ENCODE measurements at places on chromosomes 1 and 21.

DNA sequence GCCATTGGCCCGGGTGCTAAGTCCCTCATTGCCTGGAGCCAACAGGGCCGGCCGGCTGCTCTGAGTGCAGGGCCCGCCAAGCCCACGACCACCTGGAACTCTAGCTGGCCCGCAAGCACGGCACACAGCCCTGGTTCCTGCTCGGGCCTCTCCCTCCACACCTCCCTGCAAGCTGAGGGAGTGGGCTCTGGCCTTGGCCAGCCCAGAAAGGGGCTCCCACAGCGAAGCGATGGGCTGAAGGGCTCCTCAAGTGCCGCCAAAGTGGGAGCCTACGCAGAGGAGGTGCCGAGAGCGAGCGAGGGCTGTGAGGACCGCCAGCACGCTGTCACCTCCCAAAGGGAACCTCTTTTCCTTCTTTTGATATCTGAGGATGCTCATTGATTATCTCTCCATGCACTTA lies 283.4 kb downstream of the PRDM2 start:
- DNase-seq = no peak

GRCh38 chr1:236207121-236207520 lies 64.8 kb downstream of the GPR137B start:
- DNase-seq = no peak

DNA sequence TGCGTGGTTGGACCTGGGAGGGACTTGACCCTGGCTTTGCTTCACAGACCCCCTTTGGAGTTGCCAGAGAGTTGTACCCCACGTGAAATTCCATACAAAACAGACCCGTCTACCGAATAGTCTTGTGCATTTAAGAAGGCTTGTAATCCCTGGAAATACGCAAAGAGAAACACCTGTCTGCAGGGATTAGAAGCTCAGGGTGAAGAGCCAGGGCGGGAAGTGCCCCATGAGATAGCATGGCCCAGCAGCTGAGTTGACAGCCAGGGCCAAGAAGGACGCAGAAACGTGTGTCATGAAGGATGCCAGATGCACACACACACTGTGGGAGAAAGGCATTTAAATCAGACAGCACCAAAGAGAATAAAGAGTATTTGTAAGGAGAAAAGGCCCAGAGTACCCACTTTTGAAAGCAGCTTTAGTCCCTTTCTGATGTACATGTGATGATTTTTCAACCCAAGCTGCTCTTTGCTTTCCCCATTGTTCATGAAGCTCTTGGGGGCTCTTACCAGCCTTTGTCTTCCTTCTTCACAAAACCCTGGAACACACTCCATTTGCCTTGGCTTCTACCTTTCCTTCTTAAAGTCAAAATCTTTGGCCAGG lies 46.6 kb downstream of the PCP4 start:
- DNase-seq = no peak

DNA sequence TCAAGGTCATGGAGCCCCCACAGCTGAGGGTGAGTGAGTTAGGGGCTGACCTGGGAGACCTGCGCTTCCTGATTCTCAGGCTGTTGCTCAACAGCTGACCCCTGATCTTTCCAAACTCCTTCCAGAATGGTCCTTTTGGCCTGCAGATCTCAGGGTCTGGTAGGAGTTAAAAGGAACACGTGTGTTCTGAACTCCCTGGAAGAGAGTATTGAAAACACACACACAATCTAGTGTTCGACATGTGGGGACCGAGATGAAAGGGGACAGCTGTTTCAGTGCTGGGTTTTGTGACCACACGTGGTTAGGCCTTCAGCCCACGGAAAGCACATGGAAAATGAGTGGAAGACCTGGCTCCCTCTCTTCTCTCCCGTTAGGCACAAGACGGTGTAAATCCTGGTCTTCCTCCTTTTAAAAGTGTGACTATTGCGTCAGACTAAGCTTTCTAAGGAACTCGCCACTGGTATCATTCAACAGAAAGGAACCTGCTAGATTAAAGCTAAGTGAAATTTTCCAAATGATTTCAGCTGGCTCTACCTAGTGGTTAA lies 49.6 kb downstream of the RUNX1 start:
- DNase-seq = peak; percentile 58

- no peak for DNase-seq
Observed at GRCh38 chr1:233478611-233479010, 135.3 kb upstream of the KCNK1 start.

DNA sequence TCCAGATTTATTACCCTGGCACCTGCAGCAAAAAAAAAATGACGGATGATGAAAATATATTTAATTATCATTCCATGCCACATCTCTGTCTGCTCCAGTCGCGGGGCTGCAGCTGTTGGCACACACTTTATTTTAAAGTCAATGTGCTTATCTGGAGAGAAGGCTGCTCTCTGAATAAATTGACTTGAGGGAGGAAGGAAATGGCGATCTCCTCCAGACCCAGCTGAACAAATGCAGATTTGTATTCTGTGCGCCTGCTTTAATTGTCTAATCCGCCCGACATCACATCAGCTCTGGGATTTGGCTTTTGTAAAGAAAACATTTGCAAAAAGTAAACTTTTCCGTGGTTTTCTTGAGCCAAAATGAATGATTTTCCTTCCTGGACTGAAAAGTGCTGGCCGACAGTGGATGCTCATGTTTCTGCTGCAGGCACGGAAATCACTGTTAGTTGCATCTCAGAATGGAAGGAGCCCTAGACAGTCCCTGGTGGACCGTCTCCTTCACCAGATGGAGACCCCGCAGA lies 150.2 kb downstream of the CAMTA1 start:
- DNase-seq = no peak

DNA sequence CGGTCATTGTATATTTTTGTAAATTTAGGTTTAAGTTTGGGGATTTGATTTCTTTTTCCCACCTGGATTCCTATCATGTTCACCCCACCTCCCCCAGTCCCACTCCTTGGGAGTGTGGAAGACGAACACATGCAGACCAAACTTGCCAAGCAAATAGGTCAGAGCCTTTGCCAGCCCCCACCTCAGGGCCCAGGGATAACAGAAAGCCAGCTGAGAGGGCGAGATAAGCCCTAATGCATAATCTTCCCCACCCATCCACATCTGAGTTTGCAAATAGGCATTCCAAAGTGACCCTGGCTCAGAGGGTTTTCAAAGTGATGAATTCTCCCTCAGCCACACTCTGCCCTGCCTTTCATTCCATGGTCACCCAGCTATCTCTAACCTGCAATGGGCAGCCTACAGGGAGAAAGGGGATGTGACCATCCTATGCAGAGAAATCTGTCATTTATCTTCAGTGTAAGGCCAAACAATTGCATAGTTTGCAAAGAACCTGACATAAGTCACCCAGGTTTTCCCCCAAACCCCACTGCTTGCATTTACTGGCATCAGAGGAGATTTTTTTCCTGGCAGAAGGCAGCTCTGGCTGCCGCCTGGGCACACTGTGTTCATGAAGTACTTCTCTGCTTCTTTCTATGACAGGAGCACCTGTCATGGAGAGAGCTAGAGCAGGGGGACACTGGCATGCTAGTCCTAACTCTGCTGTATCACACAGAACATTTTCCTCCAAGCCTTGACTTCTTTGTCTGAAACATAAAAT lies 69.0 kb upstream of the NFIA start:
- no peak for DNase-seq

DNA sequence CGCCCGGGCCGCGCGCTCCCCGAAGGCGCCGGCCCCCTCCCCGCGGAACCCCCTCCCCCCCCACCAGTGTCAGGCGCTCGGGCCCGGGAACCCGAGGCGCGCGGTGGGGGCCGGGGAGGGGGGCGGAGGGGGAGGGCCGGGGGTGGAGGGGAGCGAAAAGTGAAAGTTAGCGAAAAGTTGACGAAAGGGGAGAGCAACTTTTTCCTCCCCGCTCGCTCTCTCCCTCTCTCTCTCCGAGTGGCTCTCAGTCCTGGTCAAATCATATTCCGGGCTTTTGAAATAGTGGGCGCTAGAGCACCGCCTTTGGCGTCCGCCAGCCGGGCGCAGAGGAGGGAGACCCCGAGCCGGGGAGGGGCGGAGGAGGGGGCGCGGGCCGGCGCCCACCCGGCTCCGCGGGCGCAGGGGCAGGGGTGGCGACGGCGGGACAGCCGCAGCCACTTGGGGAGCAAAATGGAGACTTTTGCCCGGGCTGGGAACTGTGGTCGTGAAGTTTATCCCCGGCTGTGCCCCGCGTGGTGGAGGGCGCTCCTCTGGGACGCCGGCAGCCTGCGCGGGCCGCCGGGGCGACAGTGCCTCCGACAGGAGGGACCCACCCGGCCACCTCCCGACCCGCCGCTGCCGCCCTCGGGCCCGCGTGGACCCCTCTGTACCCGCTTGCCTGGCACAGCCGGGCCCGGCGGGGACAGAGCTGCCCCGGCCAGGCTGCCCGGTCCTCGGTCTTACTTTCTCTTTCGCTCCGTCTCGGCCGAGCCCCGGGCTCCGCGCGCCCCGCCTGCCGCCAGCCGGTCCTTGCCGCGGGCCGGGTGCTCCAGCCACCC lies 697 bp downstream of the PRDM16 start:
- DNase-seq = peak; percentile 66

GRCh38 chr21:20789729-20790500 lies 208.3 kb upstream of the NCAM2 start:
- DNase-seq = no peak

GRCh38 chr1:233132445-233132844 lies 163.1 kb downstream of the PCNX2 start:
- DNase-seq = no peak

DNA sequence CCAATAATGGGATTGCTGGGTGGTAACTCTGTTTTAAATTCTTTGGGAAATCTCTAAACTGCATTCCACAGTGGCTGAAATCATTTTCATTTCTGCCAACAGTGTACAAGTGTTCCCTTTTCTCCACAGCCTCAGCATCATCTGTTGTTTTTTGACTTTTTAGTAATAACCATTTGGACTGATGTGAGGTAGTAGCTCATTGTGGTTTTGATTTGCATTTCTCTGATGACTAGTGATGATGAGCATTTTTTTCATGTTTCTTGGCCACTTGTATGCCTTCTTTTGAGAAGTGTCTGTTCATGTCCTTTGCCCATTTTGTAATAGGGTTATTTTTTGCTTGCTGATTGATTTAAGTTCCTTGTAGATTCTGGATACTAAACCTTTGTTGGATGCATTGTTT lies 131.9 kb upstream of the B3GALT2 start:
- no peak for DNase-seq

DNA sequence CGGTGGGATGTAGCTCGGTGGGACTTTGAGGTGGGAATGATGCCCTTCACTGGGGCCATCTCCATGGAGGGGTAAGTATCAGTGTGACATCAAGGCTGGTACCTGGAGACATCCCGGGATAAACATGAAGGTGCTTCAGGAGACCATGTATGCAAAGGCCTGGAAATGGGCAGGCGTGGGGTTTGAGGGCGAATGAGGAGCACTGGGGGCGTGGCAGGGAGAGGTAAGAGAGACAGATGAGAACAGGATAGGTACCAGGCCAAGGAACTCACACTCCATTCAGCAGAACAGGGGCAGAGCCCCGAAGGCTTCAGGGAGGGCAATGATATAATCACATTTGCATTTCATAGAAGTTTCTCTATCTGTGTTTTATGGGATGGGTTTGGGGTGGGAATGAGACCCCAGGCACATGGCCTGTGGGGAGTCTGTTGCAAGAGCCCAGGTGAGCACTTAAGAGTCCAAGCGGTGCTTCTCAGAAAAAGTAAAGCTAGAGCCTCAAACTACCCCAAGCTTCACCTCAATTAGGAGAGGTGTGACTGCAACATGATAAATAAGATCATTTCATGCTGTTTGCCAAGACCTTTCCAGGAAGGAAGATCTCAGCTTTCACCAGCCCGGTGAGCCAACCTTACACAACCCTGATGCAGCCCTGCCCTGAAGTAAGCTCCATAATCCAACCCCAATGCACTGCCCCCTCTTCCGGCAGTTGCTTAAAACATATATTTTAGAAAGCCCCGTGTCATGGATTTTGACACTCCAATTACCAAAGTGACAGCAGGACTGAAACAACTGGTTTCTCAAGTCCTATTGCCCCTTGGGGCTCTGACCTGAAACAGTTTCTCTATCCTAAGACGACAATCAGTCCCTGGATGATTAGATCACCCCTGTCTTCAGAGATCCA lies 7.4 kb downstream of the S100A9 start:
- no peak for DNase-seq

DNA sequence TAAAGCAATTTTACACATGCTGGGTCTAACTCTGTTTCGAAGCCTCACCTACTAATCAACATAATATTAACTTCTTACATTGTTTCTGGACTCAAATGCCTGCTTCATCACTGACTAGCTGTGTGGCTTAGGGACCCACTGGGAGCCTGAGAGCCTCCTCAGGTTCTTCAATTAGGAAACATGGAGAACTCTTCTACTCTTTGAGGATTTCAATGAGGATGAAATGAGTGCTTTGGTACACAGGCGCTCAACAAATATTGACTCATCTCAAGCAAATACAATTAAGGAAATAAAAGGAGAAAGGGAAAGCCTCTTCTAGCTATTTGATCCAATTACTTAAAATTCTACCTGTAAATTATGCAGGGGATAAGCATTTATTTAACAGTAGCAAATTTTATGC lies 84.4 kb upstream of the JAK1 start:
- DNase-seq = no peak

- DNase-seq = no peak
Observed at GRCh38 chr1:5415606-5416005, 576.6 kb downstream of the NPHP4 start.

DNA sequence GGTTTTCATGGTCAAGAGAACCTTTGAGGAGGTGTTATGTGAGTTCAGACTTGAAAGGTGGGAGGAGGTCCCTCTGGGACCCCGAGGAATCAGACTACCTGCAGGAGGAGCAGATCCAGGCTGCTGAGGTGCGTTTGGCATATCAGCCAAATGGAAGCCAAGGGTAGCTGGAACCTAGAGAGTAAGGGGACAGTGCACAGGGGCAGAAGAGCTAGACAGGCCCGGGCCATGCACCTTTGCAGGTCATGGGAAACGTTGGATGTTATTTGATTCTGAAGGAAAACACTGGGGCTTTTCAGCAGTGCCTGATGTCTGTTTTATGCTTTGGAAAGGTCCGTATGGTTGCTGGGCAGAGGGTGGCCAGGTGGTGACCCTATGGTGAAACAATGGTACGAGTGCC lies 169.2 kb downstream of the PGBD5 start:
- no peak for DNase-seq

GRCh38 chr1:74963120-74963519 lies 171.1 kb upstream of the LHX8 start:
- no peak for DNase-seq

DNA sequence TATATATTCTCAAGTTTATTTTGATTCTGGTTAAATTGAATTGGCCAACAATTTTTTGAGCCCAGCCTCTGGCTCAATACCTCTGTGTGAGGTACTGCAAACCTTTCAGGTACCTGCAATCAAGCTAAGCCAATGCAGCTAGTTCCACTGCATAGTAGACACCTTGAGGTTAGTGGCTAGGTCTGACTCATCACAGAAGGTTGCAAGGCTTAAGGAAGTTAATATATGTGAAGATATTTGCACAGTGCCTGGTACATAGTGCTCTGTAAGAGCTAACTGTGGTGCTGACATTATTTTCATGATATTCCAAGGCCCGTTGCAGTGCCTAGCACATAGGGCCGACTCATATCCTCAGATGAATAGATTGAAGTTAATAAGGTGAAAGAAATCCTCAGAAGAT lies 330.5 kb upstream of the KAZN start:
- no peak for DNase-seq

GRCh38 chr1:212119397-212119837 lies 83.9 kb downstream of the DTL start:
- no peak for DNase-seq

Data from foreskin fibroblast (primary cell).